ENCODE measurements at places on chromosomes 12 and 14. TPM values are rescaled to one million over a fixed set of nuclear protein-coding genes. Genes with fewer than 3 reads are reported as not detected.

GRCh38 chr12:106719879-106720278 lies 54.6 kb upstream of the RIC8B start:
- H3K4me3 ChIP-seq: no peak overlapping the region
- H3K36me3 ChIP-seq: no peaks in the 10 kb centered on the region
- H3K27ac ChIP-seq: no peak overlapping the region
- H3K4me1 ChIP-seq: no peaks in the 10 kb centered on the region

DNA sequence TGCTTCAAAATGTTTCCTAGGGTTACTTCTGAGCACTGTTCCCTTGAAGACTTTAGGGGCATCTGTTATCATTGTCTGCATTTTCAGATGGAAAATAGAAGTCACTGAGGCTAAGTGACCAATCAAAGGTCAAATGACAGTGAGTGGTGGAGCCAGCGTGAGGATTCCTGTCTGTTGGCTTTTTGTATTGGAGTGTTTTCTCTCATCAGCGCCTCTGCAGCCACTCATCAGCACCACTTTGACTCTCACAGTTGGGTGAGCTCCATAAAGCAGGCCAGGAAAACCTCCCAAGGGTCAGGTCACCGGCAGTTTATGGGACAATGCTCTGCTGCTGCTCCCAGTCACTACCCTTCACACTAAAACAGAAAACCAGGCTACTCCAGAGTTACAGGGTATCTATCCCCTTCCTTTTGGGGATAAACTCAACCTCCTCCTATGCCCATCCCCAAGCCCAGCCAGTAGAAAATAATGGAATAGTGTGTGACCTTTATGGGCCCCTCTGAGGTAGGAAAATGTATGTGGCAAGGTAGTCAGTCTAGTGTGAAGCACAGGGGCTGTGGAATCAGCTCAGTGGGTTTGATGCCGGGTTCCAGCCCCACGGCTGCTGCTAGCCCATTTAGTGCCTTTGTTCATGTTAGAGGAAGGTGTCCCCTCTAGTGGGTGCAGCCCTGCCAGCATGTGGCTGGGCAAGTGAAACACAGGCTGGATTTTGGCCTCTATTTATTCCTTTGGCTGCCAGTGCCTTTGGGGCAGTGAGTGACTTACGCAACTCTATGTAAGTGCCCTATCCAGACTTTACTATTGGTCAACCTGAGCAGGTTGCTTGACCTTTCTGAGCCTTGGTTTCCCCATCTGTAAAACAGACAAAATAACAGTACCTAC lies 133.8 kb upstream of the CPM start:
- H3K4me3 ChIP-seq: no peak overlapping the region
- no peaks in the 10 kb centered on the region for H3K27me3 ChIP-seq
- no peak for DNase-seq
- no peaks in the 10 kb centered on the region for H3K4me1 ChIP-seq
- no peaks in the 10 kb centered on the region for H3K36me3 ChIP-seq
- H3K27ac ChIP-seq: no peak overlapping the region

GRCh38 chr12:105562199-105562971 lies 231.9 kb downstream of the C12orf75 start:
- H3K4me3 ChIP-seq: no peak overlapping the region
- peak; percentile 31 for DNase-seq
- no peaks in the 10 kb centered on the region for H3K27me3 ChIP-seq
- peaks cover 10% of the 10 kb centered on the region for H3K4me1 ChIP-seq
- H3K27ac ChIP-seq: peak overlapping the region; percentile 60

Gene PLXNC1
- total RNA-seq: 23.2 TPM

DNA sequence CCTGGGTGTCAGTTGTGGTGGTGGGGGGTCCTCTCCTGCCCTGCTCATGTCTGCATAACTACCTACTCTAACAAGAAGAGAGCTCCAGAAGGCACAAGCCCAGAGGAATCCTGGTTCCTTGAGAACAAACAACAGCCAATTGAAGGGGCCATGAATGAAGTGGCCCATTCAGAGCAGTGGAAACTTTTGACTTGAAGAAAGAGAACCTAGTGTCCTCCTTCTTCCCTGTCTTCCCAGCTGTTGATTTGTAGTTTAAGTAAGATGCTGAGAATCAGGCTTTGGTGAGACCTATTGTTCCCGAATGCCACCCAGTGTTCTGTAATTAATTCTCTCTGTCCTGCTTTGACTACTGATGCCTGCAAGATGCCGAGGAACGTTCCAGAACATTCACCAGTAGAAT lies 79.2 kb downstream of the C14orf132 start:
- no peaks in the 10 kb centered on the region for H3K36me3 ChIP-seq
- DNase-seq: no peak
- H3K4me1 ChIP-seq: peaks cover 25% of the 10 kb centered on the region
- no peaks in the 10 kb centered on the region for H3K27me3 ChIP-seq
- H3K4me3 ChIP-seq: no peak overlapping the region
- H3K27ac ChIP-seq: no peak overlapping the region

Gene BBS10
- total RNA-seq: 17.5 TPM

GRCh38 chr12:65926119-65926908 lies 102.0 kb downstream of the HMGA2 start:
- no peak overlapping the region for H3K4me3 ChIP-seq
- peak; percentile 26 for DNase-seq
- H3K36me3 ChIP-seq: no peaks in the 10 kb centered on the region
- H3K4me1 ChIP-seq: peaks cover 40% of the 10 kb centered on the region
- peak overlapping the region; percentile 91 for H3K27ac ChIP-seq
- no peaks in the 10 kb centered on the region for H3K27me3 ChIP-seq

Gene RBP5
- 11.1 TPM for total RNA-seq
